ENCODE measurements at places on chromosomes 4 and X.

DNA sequence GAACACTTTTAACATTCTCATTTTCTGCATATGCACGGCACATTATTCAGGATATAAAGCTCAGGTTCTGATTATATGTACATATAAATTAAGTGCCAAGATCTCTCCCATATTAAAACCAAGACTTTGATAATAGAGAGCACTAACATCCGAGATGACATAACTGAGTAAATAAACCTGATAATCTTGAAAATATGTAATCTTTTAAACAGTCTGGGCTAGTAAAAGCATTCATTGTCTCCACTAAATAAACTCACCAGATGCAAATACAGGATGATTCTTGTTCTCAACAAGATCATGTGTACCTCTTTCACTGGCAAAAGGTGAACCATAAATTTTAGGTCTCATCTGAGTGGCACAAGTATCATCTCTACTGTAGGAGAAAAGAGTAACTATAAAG, 942.2 kb downstream of the TRAM1L1 start:
- DNase-seq = no peak

- no peak for DNase-seq
Observed at GRCh38 chr4:127134490-127134889, 498.3 kb upstream of the INTU start.

- DNase-seq = no peak
Observed at GRCh38 chr4:109131559-109131958, 170.9 kb downstream of the COL25A1 start.

- DNase-seq = no peak
Observed at GRCh38 chr4:161629694-161630441, 533.9 kb downstream of the FSTL5 start.

- DNase-seq = no peak
Observed at GRCh38 chr4:42513748-42514492, 116.6 kb downstream of the SHISA3 start.

GRCh38 chr4:183260491-183261151, 59.5 kb downstream of the CLDN22 start:
- no peak for DNase-seq

DNA sequence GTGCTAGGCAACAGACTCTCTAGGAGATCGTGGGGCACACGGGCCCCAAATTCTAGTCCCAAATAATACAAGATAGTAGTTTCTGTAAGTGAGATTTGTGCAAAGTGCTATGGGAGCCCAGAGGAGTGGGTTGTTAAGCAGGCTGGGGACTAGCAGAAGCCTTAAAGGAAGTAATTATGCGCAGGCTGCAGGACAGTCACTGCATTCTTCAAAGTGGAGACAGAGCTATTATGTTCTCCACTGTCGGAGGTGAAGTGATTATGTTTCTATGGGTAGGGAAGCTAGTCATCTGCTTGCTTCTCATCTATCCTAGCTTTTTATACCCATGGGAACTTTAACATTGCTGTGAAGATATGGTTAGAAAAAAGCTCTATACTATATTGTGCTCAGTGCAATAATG, 154.2 kb downstream of the CPE start:
- DNase-seq = no peak

Measured in stimulated activated CD4-positive, alpha-beta T cell treated with anti-CD3 and anti-CD28 coated beads, Interleukin-1b, Interleukin-23, amount 100 ng/mL, for 24 hours (primary cell).